ENCODE measurements at places on chromosomes 2 and 18. TPM values are rescaled to one million over a fixed set of nuclear protein-coding genes. Genes with fewer than 3 reads are reported as not detected.
A peak's percentile ranks its signal among the peaks of the same experiment; 100 is the strongest.

GRCh38 chr18:28334516-28334915 lies 157.6 kb upstream of the CDH2 start:
- no peak for DNase-seq

GRCh38 chr2:129059476-129059875 lies 740.8 kb upstream of the HS6ST1 start:
- no peak for DNase-seq

DNA sequence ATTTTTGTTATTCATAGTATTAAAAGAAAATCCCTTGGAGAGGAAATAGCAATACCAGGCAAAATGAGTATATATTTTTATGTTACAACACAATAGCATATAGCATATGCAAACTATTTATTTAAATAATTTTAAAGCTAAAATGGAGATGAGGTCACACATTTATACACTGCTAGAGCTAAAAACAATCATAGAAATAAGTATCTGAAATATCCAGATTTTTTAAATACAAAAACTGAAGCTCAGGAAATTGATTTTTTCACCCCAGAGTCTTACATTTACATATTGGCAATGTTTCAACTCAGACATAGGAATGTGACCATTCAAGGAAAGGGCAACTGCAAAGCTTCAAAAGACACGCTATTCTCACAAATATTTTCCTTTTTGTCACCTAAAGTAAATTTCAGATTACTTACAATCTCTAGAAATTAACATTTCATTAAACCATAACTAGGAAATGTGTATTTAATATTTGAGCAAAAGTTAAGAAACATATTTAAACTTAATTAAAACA lies 8.9 kb downstream of the TFPI start:
- DNase-seq = no peak

- no peak for DNase-seq
Observed at GRCh38 chr18:79367989-79368388, 27.7 kb upstream of the NFATC1 start.

GRCh38 chr2:26179446-26179913 lies 6.6 kb downstream of the GAREM2 start:
- DNase-seq = no peak

- peak; percentile 80 for DNase-seq
Observed at GRCh38 chr2:38581193-38582147, 21.3 kb downstream of the HNRNPLL start.

- no peak for DNase-seq
Observed at GRCh38 chr2:222353993-222354392, 55.2 kb upstream of the PAX3 start.

- DNase-seq = no peak
Observed at GRCh38 chr2:127012215-127012614, 94.7 kb downstream of the BIN1 start.

DNA sequence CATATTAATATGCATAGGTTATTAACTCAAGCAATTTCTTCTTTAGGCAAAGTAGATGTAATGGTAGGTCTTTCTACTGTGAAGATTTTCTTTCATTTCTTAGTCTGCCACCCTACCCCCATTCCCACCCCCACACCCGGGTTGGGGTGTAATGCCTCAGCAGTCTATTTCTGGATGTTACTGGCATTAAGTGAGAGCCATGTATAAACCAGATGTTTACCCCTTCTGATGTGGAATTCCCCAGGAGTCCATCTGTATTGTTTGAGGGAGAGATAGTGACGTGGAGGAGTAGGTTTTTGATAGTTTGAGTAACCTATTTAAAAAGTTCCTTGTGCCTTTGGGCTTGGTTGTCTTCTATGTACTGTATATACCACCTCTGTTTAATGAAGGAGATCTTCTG lies 11.8 kb downstream of the TDRD15 start:
- DNase-seq = no peak

DNA sequence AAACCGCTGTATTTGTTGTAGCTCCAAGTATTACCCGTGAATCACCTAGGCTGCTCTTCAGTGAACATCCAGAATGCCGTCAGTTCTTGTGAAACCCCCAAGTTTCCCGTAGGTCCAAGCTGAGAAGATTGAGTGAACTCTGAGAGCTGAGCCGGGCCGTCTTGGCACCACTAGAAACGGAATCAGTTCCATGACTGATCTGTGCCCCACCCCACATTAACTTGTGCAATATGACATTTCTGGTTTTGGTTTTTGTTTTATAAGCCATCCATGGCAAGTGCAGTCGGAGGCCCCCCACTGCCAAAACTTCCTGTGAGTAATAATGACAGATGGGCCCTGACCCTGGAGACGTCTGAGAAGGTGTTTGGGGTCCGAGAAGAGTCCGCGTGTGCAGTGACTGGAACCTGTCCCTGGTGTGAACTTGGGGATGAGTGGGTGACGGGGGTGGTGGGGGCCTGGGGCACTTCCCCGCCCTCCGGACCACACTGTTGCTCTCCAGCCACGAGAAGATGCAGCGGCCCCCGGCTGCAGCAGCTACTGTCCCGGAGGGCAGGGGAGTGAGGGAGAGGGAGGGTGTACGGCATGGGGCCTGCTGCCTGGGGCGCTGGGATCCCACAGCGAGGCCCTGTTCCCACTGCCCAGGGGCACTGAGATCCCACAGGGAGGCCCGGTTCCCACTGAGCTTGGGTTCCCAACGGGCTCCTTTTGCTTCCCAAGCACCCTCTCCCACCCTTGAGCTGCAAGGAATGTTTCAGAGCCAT lies 26.5 kb downstream of the NFATC1 start:
- no peak for DNase-seq

DNA sequence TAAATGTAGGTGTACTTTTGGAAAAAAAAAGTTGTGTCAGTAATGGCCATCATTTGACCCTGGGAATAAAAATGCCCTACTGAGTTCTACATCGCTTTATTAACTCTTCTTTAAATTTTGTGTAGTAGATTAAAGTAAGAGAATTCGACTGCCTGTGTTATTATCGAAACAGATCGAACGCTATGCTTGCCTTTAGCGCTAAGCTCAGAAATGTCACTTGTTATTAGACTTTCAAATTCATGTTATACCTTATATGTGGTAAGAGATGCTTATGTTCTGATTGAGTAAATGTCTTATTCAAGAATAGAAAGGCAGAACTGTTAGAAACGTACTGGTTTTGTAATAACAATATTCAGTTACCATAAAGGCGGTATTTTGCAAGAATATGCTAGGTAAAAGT lies 1.4 kb downstream of the UGP2 start:
- no peak for DNase-seq

DNA sequence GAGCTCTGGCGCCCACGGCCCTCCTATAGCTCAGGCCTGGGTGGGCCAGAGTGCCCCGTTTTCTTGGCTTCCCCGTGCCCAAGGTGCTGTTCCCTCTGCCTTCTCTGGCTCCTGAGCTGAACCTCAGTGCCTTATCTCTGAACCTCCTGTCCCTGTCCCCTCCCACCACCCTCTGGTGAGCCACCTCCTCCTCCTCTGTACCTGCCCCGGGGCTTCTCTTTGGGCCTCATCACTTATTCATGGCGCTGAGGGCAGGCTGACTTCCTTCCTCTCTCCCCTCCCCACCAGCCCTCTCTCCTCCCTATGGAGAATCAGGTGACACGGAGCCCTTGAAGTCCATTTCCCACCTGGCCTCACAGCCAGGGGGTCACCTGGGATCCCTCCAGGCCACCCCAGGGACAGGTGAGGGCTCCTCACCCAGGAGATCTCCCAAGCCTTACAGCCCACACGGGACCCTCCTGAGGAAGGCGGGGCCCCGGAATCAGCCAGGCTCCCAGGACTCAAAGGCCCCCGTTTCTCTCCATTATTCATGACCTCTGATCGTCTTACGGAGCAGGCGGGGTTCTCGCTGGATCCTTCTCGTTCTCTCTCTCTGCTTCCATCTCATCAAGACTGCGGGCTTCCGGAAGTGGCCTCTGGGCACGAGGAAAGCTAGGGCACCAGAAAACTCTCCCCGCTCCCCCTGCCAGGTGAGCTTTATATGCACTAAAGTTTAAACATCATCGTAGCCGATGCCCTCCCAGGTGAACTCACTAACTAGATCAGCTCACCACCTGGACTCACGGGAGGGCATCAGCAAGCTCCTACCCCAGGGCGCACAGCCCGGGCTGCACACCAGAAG lies at the start of gene LOXHD1:
LOXHD1 (minus strand) TSS at position 106 of the 841 bp plus-strand sequence. CDS start 187 bp downstream, outside the sequence.
- no peak for DNase-seq

GRCh38 chr2:220046507-220046906 lies 419.1 kb downstream of the SLC4A3 start:
- no peak for DNase-seq

- DNase-seq = no peak
Observed at GRCh38 chr2:178306352-178307073, 112.2 kb downstream of the OSBPL6 start.

- no peak for DNase-seq
Observed at GRCh38 chr18:35816003-35816402, 156.5 kb upstream of the RMP24 start.

GRCh38 chr2:11532416-11533055 lies 1.3 kb upstream of the GREB1 start:
- DNase-seq = no peak

GRCh38 chr2:106094131-106094841 lies 99.8 kb downstream of the UXS1 start:
- no peak for DNase-seq

DNA sequence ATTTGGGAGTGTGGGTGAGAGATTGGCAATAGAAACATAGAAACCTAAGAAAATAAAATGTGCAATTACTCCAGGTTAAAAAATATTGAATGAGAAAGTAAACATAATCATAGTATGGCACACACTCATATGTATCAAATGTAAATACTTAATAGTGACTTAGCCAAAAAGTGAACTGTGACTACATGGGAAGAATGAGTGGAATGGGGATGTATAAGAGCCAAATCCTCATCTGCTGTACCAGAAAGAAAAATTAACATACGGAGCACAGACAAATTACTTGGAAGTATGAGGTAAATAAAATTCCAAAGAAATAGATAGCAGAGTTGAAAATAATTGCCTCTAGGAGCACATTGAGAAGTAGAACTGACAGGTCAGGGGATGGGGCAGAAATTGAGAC lies 4.0 kb downstream of the FLACC1 start:
- DNase-seq = no peak

GRCh38 chr2:157627594-157628476 lies 829 bp downstream of the ACVR1C start:
- DNase-seq = peak; percentile 2

DNA sequence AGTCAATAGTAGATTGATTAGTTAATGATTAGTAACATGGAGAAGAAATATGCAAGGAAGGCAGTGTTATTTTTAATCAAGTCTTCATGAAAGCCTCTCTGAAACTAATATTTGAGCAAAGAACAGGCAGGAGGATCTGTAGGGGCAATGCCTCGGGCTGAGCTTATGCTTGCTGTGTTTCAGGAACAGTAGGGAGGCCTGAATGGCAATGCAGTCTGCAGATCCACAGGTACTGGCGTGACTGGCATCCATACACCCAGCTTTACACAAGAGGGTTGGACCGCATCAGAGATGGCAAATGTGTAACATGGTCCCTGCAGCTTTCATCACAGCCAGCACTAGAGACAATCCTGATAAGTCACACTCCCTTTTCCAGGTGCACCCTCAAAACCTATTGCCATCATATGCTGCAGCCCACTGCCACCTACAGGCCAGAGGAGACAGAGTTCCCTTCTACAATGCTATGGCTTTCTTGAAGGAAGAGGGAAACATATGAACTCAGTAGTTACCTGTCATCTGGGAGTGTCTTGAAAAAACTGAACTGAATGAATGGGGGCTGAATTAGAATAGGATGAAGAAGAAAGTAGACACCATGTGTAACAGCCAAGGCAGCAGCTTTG lies 582.4 kb upstream of the RAB6C start:
- peak; percentile 52 for DNase-seq

DNA sequence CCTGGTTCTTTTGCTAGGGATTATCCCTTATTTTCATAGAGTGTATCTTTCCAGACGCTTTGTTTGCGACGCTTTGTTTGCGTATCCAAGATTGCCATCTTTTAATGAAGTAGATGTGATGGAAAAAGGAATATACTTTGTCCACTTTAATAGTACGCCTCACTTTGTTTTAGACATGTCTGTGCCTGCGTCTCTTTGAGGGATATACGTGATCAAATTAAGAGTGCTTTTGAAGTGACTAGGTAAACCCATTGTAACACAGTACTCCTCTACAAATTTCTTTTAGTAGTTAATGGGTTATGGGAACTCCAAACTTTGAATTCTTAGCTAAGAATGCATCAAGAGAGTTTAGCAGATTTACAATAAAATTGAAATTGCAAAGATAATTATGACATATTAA lies 27.9 kb downstream of the ACSL3 start:
- no peak for DNase-seq

DNA sequence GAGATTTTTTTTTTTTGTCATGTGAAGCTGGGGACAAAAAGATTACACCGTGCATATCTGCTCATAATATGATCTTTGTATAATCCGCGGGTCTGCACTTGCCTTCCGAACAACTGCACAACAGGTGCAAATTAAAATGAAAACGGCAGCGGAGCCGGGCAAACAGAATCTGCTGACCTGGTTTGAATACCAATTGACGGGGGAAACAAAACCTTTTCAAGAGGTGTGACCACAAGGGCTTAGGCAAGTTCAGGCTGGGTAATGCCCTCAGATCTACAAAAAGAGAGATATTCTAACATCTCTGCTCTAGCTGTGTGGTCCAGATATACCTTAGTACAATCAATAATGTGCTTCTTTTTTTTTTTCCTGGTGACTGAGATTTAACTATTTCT lies 88.5 kb downstream of the ZEB2 start:
- DNase-seq = no peak

GRCh38 chr2:131132729-131133128 lies 27.6 kb downstream of the PLEKHB2 start:
- DNase-seq = no peak

DNA sequence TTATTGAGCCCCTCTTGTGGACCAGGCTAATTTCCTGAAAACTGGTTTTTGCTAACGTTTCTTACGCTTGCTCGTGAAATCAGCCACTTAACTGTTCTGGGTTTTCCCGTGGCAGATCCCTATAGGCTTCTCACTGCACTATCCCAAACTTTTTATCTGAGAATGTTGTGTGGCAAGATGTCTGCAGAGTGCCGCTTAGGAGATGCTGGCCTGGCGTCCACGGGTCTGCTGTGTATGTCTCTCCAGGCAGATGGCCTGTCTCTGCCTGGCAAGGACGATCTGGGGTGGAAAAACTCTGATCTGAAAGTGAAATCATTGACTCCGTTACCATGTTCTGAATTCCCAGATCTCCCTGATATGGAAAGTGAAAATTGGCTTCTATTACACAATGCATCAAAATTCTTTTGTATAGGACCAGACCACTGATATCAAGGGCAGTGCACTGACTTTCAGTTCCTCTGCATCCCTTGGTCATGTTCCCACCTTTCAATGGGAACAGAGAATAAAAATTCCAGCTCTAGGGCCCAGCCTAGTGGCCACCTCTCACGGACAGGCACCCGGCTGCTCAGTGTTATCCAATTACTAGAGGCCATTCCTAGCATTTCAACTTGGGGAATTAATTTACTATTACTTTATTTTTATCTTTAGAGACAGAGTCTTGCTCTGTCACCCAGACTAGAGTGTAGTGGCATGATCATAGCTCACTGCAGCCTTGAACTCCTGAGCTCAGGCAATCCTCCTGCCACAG lies 154.6 kb downstream of the ACOXL start:
- no peak for DNase-seq

Gene DRC1
- polyA plus RNA-seq = 4.6 TPM

Gene MOCOS
- 1.4 TPM for polyA plus RNA-seq

Gene IL36G
- 0.76 TPM for polyA plus RNA-seq

Gene NYAP2
- 0.04 TPM for polyA plus RNA-seq

Gene LCT
- 0.04 TPM for polyA plus RNA-seq

Gene UGT1A4
- not detected for polyA plus RNA-seq

Gene TTC39C
- 8.1 TPM for polyA plus RNA-seq

Gene C2orf92
- 19.0 TPM for polyA plus RNA-seq

Gene SOCS6
- 27.5 TPM for polyA plus RNA-seq

Gene TMEM237
- polyA plus RNA-seq = 48.6 TPM

Gene ITGB6
- polyA plus RNA-seq = 12.2 TPM

Gene CSRNP3
- 9.2 TPM for polyA plus RNA-seq

Gene HES6
- 9.2 TPM for polyA plus RNA-seq

Gene LYG1
- polyA plus RNA-seq = 3.0 TPM

All from renal pelvis (tissue), 12 donors.